ENCODE measurements at places on chromosomes 7 and 10. TPM values are rescaled to one million over a fixed set of nuclear protein-coding genes. Genes with fewer than 3 reads are reported as not detected.

GRCh38 chr10:97731346-97732051, 5.4 kb upstream of the ZFYVE27 start:
- peak; percentile 53 for ATAC-seq

DNA sequence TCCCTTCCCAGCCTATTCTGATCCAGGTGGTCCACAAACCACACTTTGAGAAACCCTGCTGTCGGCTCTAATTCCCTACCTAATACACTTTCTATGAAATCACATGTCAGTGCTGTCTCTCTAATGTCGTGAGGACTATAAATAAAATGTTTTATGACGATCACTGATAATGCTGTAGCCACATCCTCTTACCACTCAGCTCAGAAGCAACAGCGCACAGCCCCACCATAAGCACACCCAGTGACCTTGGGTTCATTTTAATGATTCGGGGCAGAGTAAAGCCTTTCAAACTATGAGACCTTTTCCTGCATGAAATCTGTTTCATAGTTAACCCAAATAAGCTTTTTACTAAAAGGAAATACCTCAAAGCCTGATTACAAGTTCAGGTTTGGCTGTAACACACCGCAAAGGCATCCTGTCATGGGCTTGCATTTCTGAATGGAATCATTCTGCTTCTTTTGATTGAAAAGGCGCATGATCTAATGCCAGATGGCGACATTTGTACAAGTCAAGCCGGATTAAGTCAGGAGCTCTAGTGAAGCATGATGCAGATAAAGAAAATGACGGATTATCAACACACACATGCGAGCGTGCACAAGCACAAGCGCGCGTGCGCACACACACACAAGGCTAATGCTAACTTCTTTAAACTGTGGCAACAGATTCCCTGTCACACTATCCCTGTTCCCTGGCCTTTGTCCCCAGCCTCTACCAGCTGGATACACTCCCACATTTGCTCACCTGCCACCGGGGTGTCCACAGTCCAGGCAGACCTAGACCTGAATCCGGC, 180.5 kb upstream of the PDE1C start:
- ATAC-seq, result no peak

- no peak for ATAC-seq
Measured at GRCh38 chr7:56091591-56091990, 1.2 kb downstream of the PHKG1 start.

GRCh38 chr10:11435581-11435981, 175.9 kb downstream of the USP6NL start:
- no peak for ATAC-seq

NFE2L3 gene
- total RNA-seq, result 24.1 TPM

DNA sequence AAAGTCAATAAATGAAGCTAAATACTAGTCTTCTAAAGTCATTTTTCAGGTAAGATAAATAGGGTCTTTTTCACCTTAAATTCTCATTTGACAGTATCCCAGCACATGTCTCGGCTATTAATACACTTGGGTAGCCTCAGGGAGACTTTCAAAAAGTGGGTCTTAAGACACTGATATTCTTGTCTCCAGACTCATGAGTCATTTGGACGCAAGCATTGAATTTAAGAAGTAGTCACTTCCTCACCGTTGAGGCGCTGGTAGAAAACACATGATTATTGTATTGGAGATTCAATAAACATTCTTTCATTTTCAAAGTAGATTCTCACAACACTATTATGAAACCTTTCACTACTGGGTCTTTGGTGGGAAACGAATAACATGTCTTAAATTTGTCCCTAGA, 108.9 kb upstream of the SP8 start:
- no peak for ATAC-seq

DNA sequence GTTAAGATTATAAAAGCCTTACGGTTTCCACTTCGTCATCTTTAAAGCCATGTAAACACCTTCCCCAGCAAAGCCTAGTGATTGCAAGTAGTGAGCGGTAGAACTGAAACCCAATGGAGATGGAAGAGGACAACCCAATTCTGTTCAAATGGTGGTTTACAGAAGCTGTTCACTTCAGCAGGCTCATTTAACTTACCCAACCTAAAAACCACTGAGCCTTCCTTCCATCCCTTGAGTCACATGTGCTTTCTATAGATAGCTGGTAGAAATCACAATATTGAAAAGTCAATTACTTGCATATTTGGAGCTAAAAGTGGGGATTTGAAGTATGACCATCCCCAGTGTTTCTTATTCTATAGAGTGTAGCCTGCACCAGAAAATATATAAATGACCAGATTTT, 667.7 kb downstream of the SUGCT start:
- no peak for ATAC-seq

- ATAC-seq, result no peak
Measured at GRCh38 chr7:136925556-136925955, 57.1 kb downstream of the CHRM2 start.

CRPPA gene
- total RNA-seq, result 0.65 TPM

INMT gene
- total RNA-seq, result not detected

DNA sequence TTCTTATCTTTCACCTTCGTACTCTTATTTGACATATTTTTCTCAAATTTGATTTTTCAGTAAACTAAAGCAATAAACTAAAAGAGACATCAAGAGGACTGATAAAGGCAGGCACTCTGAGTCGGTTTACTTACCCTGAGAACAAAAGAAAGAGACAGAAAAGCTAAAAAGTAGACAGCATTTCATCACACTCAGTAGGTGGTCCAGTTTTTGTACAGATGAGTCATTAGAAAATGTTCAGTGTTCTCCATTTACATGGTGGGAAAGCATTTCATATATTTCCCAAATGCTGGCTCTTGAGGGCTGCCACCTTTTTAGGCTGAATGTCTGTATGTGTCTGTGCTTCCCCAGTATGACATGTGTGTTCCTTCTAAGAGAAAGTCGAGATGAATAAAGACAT, 52.7 kb downstream of the NHLRC2 start:
- no peak for ATAC-seq

- no peak for ATAC-seq
Measured at GRCh38 chr7:2014391-2015241, 218.1 kb downstream of the MAD1L1 start.

- no peak for ATAC-seq
Measured at GRCh38 chr10:114262496-114262895, 23.4 kb downstream of the VWA2 start.

DNA sequence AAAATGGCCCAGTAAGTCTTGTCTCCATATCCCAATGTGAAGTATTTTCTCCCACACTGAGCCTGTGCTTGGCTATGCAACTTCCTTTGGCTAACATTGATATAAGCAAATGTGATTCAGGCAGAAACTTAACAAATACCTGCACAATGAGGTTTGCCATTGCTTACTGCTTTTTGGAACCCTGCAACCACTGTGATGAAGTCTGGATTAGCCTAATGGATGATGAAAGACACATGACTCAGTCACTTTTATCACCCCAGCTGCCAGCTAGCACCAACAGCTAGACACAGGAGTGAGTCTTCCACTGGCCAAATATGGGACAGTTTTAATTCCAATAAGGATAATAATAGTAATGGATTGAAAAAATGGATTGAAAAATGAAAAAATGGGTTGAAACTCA, 854.5 kb downstream of the GRM8 start:
- ATAC-seq, result no peak

GRCh38 chr7:95434557-95435421, at the start of gene PON2:
PON2 (minus strand) TSS chr7:95435028; CDS start chr7:95434951, 77 bp downstream.
- ATAC-seq, result peak; percentile 96
